ENCODE measurements at places on chromosomes 1 and 21.

DNA sequence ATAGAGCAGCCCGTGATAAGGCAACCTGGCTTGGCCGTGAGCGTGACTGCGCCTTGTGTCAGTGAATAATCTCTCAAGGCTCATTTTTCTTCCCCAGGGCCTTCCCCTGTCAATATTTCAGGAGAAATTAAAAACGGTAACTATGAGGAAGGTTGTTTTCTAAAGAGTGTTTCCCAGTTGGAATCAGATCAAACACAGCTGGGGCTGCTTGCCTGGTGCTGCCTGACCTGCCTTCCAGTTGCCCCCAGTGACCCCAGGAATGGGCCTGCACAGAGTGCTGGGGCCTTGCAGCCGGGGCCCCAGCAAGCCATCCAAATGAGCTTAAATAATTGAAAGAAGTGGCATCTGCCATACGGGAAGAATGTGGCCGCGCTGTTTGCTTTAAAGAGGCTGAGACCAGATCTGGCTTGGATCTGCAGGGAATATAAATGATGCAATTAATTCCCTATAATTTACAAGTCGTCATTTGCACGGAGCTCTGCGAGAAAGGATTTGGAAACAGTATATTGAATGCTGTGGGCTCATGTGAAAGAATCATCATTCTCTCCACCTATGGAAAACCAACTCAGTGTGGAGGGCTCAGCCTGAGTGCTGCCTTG lies 203.9 kb downstream of the C1orf94 start:
- DNase-seq = no peak

DNA sequence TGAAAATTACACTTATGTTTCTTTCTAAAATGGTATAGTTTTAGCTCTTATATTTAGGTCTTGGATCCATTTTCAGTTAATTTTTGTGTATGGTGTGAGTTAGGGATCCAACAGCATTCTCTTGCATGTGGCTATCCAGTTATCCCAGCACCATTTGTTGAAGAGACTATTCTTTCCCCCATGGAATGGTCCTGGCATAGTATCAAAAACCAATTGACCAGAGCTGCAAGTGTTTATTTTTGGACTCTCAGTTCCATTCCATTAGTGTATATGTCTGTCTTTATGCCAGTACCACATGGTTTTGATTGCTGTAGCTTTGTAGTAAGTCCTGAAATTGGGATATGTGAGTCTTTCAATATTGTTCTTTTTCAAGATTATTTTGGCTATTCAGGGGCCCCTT lies 14.3 kb downstream of the TTLL10 start:
- DNase-seq = no peak

DNA sequence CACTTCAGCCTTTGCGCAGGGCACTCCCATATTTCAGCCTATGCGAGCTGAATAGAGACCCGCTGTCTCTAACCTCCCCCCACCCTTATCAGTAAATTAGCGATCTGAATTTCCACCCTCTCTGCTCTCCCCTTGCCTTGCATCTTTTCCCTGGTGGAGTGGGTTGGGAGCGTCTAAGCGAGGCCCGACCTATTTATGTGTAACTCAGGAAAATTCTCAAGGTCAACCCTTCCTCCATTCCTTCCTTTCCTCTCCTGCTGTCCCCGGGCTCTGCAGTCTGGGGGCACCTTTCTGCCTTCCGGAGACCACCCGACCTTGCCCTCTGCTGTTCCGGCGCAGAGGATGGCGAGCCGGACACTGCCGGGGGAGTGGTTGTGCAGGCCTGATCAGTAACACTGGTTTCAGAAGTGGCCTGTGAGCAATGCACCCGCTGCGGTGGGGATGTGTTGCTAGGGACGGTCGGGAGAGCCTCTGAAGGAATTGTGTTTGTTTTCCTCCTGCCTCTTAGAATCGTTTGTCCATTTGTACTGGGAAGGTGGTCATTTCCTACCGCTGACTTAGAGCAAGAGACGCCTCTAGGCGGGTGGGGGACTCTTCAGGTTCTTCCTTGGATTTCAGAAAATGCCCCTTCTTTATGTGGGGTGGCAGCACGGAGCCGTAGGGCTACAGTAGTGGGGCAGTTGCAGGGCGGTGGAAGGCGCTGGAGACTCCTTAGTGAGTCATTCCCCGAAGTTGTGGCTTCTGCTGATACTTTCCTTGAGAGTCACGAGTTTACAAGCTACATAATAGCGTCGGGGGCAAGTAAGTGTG lies 513 bp downstream of the MGST3 start:
- DNase-seq = peak; percentile 80

DNA sequence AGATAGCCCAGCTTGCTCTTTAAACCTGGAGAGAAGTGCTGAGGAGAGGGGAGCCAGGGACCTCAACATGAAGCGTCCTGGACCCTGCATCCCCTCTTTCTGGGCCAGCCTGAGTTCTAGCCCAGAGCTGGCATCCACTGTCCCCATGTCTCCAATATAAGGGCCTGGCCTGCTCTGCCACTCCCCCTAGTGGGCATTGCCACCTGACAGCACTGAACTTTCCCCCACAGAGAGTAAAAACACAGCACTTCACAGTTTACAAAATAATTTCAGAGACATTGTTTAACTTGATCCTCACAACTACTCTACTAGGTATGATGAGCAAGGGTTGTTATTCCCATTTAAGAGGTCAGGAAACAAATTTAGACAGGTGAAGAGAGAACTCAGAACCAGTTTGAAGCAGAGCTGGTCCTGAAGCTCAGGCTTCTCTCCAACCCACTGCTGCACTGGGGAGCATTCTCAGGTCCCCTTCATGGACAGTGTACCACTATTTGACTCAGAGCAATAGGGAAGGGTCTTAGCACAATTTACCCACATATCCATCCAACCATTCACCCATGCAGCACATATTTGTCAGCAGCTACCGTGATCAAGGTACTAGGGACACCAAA lies 151.2 kb downstream of the DMRTA2 start:
- DNase-seq = peak; percentile 29

- peak; percentile 92 for DNase-seq
Observed at GRCh38 chr1:233613252-233614172, at the start of gene KCNK1. Gene KCNK1 (plus strand): TSS chr1:233614106. CDS start chr1:233614172, 66 bp downstream.
